ENCODE measurements at places on chromosomes 12 and 14.

DNA sequence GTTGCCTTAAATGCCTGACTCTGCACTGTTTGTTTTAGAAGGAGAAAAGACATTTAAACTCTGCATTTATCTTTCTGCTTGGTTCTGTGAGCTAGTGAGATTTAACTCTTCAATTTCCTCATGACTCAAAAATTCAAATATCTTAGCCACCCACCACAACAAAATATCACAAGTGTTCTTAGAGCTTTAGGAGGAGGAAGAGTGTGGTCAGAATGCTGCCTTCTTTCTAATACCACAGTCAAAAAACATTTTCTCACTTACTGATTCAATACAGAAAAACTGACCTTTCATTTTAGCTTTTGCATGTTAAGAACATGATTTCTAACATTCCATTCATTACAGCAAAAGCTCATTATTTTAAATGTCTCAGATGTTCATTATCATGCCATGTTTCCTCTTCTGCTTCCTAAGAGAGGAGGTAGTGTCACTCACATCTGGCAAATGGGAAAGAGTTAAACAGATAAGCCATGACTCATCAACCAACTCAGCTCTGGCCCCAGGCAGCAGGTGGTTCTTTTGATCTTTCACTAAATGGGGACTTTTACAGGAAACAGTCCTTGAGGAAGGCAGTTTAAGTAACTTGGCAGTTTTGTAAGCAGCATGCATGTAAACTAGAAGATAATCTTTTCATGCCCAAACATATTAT lies 56.4 kb upstream of the RNU6-8 start:
- DNase-seq = peak; percentile 70

DNA sequence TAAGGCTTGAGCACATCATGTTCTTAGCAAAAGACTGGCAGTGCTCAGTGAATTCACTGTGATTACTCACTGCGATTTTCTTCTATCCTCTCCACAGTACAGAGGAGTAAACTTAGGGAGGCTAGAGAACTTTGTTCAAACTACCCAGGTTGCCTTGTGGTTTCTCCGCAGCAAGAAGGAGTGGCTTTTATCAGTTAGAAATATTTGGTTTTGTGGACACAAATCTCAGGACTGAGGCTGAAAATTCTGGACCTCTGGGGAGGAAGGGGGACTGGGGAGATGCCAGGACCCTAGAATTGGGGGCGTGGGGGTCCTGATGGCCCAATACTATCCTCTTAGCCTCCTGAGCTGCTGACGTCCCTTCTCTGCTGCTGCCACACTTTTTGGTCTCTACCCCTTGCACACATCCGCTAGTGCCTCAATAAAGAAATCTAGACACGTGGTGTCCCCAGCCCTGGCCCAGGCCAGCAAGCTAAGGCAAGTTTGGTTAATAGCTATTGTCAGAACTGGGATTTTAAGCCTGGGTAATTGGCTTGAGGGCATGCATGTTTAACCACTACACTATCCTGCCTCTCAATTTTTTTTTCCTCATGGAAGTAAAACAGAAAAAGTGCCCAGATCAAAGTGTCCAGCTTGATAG lies 842 bp downstream of the OAS2 start:
- no peak for DNase-seq

DNA sequence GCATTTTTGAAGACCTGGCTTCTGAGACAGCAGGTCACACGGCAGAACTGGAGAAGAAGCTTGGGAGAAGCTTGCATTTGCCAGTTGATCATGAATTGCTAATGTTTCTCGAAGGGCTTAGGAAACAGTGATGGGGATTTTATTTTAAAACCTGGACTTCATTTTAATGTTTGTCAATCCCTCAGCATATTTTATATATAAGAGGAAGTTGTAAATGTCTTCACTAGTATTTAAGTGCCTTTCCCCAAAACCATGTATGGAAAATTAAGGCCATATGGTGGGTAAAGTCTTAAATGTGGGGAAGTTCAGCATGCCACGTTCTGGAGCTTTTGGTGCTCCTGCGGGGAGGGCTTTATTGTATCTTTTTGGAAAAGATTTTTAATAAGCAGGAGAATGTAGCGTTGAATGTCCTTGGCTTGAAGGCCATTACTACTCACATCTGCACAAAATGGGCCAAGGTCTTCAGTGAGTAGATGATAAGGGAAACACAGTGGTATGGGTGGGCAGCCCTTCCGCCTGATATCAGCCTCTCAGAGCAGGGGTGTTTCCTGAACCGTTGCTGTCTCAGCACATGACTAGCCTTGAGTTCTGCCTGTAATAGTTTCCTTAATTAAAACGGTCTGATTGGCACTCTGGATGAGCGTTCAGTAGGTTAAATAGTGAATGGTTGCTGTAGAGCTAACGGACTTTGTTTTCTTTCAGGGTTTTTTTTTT lies 511.4 kb downstream of the PCNX1 start:
- DNase-seq = no peak

DNA sequence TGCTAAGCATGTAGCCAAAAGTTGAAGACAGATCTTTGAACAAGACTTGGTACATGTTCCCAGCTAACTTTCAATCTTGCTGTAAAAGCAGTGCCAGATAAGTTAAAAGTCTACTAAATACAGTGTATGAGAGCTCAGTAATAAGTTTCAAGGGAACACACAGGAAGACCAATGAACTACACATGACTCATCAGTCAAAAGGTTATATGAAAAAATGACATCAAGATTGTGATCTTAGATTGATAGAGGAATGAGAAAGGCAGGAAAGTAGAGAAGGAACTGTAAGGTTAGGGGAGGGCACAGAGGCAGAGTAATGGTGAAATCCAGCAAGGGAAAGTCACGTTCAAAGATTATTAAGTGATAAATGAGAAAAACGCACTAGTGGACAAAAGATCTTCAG lies 249.9 kb upstream of the FLRT2 start:
- peak; percentile 14 for DNase-seq

GRCh38 chr14:28762303-28762954 lies 4.2 kb upstream of the FOXG1 start:
- DNase-seq = no peak
